ENCODE measurements at places on chromosomes 16 and 17.

GRCh38 chr17:39700148-39700987 lies 504 bp downstream of the ERBB2 start:
- peak; percentile 24 for DNase-seq

- no peak for DNase-seq
These were observed 2.4 kb upstream of the NACA2 start for GRCh38 chr17:61593426-61593825.

- DNase-seq = no peak
These were observed 116.3 kb downstream of the MAF start for GRCh38 chr16:79484237-79484636.

- DNase-seq = no peak
These were observed 90.3 kb downstream of the KATNIP start for GRCh38 chr16:27640277-27640600.

DNA sequence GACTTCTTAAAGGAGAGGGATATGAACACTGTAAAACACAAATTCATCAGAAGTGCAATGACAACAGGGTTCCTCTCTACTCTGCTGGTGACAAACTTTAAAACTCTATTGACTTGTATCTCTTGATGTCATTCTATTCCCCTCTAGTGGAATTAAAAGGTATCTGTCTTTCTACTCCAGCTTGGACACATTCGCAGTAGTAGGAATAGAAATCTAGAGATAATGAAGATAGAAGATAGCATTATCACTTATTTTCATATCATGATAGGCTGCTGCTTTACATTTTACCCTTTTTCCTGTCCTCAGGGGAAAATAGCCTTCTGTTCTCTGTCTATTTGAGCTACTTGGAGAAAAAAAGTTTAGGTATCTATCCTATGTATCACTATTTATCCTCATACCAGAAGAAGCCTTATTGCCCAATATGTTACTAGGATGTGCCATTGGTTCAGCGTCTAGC lies 209.6 kb upstream of the CACNG5 start:
- peak; percentile 55 for DNase-seq

DNA sequence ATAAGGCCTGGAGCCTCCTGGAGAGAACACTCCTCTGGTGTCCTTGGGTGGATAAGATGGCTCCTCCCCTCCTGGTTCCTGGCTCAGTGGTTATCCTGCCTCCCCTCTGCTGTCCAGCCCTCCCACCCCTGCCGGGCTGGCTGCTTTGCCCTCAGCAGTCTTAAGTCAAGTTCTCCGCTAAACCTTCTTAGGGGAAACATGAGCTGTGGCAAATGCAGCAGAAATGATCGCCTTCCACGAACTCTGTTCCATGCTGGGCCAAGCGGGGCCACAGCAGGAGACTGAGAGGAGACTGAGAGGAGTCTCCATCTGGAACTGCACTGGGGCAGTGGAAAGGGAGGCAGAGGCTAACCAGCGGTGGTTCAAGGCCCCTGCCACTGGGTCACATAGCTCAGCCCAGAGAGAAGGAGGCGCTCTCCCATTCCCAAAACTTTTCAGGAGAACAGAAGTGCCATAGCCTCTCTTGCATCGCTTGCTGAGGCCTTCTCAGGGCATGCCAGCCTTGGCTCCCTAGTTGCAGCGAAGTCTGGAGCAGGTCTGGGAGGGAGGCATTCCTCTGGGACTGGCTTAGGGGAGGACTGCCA lies 26.9 kb downstream of the TNS4 start:
- no peak for DNase-seq

DNA sequence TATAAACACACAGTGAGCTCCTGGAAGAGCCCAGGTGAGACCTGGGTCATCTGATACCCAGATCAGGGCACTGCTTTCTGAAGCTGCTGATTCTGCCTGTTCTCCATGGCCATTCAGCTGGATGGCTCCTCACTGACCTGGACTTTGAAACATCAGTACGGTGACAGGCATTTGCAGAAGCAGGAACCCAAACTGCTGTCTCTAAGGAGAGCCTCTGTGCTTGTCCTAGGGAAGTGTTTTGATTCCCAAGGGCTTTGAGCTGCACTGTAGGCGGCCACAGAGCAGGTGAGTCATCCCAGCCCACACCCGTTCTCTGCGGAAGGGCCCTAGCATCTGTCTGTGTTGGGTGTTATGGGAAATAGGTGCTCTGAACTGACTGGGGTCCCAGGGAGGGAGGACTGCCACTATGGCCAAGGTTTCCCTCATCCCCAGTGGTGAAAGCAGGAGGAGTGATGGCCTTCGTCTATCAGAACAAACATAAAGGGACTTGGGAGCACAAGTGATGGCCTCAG lies 60.7 kb upstream of the ADCY9 start:
- peak; percentile 38 for DNase-seq

DNA sequence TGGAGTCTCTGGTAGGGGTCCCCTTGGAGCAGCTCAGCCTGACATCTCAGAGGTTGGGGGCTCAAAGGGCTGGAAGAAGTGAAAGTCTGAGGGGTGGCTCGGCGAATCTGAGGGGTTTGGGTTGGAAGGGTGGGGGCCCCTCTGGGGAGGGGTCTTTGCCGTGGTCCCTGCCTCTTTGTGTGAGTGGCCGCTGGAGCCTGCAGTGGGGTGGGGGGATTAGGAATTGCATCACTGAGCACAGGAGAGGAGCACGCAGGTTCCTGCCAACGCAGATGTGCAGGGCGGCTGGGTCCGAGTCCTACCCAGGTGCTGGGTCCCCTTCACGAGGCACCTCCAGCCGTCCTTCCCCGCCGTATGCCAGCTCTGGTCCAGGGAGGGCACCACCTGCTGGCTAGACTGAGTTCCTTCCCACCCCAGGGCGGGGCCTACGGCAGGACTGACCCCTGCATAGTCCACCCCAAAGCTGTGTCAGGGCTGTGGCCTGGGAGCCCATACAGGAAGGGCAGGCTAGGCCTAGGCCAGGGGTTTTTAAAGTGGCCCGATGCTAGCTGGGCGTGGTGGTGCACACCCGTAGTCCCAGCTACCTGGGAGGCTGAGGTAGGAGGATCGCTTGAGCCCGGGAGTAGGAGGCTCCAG lies 9.9 kb downstream of the FMNL1 start:
- DNase-seq = no peak

DNA sequence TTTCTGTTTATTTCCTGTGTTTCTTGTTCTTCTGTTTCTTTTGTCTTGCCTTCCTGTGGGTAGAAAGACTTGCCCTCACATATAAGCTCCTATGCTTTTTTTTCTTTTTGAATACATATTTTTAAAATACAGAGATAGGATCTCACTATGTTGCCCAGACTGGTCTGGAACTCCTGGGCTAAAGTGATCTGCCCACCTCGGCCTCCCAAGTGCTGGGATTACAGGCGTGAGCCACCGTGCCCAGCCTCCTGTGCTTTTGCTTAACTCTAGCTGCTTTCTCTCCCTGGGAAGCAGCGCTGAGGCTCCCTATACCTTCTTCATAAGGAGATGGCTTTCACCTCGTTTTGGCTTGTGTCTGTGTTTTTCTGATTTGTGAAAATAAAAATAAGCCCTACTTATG lies 93.4 kb upstream of the FA2H start:
- no peak for DNase-seq

DNA sequence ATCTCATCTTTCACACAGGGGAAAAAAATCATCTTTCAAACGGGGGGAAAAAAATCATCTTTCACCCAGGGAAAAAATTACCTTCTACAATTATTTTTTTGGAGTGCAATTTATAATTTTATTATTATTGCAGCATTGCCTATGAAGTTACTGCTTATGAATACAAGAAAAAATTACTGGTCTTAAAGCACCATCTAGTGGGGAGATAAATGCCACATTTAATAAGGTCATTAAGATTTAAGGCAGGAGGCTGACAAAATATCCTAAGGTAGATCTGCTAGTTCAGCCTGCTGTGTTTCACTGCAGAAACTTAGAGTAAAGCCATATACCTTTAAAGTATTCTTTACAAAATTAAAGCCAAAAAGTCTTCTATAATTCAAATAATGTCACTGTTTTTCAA lies 13.7 kb downstream of the SHCBP1 start:
- DNase-seq = peak; percentile 87

- DNase-seq = no peak
These were observed 21.5 kb downstream of the MBTD1 start for GRCh38 chr17:51238255-51238887.

DNA sequence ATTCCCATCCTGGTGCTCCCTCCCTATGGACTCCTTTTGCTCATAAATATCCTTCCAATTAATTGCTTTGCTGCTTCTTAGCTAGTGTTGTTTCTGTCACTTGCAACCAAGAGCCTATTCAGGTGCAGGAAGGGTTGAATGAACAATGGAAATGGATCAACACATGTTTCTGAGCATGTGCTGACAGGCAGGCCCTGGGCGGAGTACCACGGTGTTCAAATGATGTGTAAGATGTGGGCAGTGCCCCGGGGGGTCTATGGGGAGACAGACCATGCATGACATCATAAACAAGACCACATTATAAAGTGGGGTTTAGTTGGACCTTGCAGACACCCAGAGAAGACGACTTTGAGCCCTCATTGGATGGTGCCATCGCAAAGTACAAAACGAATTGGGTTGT lies 48.4 kb upstream of the MEOX1 start:
- no peak for DNase-seq

DNA sequence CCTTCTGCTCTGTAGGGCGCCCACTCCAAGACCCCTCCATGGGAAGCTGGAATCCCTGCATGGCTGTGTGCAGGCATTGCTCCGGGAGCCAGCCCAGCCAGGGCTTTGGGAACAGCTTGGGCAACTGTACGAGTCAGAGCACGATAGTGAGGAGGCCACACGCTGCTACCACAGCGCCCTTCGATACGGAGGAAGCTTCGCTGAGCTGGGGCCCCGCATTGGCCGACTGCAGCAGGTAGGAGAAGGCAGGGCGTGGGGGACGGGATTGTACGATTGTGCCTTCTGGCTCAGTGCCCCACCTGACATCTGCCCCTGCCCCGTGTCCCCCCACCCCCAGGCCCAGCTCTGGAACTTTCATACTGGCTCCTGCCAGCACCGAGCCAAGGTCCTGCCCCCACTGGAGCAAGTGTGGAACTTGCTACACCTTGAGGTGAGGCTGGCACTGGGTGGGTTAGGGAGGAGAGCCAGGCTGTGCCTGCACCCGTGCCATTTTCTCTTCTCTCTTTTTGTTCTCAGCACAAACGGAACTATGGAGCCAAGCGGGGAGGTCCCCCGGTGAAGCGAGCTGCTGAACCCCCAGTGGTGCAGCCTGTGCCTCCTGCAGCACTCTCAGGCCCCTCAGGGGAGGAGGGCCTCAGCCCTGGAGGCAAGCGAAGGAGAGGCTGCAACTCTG lies 8.7 kb upstream of the TMEM88 start:
- DNase-seq = no peak

- DNase-seq = no peak
These were observed 6.1 kb downstream of the RUNDC3A start for GRCh38 chr17:44314524-44314868.

- DNase-seq = no peak
These were observed 61.9 kb downstream of the MGAT5B start for GRCh38 chr17:76930107-76930506.
